ENCODE measurements at places on chromosomes 3 and 15.

- DNase-seq: no peak
These were observed 231.5 kb downstream of the THRB start for GRCh38 chr3:24263069-24263668.

DNA sequence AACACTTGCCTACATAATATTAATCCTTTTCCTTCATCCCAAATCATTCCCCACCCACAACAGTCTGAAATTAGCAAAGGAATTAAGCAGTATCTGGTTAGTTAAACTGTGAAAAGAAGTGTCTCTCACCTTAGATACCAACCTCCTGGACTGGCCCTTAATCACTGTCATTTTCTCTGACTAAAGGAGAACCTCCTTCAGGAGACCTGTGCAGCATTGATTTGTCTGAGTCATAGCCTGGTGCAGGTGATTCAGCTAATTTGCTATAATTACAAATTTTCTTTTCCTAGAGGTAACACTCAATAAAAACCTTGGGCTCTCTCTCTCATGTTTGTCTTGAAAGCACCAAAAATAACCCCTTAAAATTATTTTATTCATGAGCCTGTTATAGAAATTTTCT is 279.8 kb upstream of the SEMA6D start:
- DNase-seq: no peak

GRCh38 chr3:51535146-51536019 is 3.1 kb upstream of the RAD54L2 start:
- no peak for DNase-seq

GRCh38 chr3:172142864-172143451 is 103.6 kb downstream of the FNDC3B start:
- DNase-seq: no peak

GRCh38 chr3:88180398-88180999 is 30.7 kb downstream of the C3orf38 start:
- peak; percentile 86 for DNase-seq

GRCh38 chr15:72722071-72722696 is 36.2 kb downstream of the BBS4 start:
- peak; percentile 12 for DNase-seq

DNA sequence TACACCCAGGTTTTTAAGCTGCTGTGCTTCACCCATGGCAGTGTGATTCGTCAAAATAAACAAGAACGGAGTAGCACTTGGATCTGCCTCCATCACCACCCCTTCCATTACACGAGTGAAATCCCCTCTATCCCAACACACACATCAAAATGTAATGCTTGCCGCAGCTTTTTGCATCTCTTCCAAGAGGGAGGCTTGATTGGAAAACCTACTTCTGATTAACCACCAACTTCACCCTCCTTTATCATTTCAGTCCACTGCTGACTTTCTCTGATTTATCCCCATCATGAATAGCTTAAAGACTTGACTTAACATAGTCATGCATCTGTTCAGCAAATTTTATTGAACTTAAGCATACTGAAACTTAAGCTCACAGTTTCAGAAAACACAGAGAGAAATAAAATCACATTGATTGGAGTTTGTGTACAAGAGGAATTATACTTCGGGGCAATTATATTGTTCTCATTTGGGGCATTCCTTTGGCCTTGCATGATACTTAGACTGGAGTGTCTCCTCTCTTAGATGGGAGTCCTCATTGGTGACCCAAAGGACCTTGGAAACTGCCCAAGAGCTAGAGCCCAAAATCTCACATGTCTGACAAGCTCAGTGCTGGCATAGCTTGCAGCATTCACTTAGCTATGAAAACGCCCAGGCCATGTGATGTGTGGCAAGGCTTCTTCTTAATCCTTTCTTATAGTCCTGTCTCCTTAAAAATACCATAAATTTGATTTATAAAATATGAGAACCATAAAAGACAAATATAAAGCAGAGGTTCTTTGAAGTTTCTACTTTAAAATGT is 124.3 kb upstream of the UMPS start:
- no peak for DNase-seq

- no peak for DNase-seq
These were observed 5.1 kb upstream of the SLC22A13 start for GRCh38 chr3:38260474-38260873.

GRCh38 chr15:88125576-88125975 is 131.0 kb downstream of the NTRK3 start:
- no peak for DNase-seq

GRCh38 chr3:178022599-178022998 is 513.6 kb upstream of the KCNMB2 start:
- no peak for DNase-seq

DNA sequence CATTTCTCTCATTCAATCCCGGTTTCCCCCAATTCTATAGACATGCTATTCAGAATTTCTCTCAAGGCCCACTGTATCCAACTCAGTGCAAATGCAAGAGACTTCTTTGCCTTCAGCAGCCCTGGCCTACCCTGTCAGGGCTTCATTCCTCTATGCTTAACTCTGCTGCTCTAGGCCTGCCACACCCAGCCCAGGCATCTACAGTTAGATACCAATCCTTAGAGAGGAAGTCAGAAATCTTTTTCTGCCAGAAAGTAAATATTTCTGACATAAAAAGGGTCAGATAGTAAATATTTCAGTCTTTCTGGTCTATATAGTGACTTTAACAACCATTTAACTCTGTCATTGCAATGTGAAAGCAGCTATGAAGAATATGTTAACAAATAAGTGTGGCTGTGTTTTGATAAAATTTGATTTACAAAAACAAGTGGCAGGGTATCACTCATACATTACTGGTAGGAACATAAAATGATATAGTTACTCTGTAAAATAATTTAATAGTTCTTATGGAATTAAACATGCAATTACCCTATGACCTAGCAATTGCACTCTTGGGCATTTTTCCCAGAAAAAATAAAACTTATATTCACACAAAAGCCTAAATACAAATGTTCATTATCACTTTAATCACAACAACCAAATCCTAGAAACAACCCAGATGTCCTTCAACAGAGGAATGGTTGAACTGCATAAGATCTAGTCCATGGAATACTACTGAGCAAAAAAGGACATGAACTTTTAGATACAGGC is 942.0 kb downstream of the SQOR start:
- DNase-seq: no peak

- DNase-seq: no peak
These were observed 6.7 kb downstream of the ITIH1 start for GRCh38 chr3:52784021-52784621.

GRCh38 chr3:107861904-107862303 is 228.9 kb downstream of the CD47 start:
- no peak for DNase-seq

GRCh38 chr15:51443282-51443914 is 101.9 kb downstream of the GLDN start:
- no peak for DNase-seq

DNA sequence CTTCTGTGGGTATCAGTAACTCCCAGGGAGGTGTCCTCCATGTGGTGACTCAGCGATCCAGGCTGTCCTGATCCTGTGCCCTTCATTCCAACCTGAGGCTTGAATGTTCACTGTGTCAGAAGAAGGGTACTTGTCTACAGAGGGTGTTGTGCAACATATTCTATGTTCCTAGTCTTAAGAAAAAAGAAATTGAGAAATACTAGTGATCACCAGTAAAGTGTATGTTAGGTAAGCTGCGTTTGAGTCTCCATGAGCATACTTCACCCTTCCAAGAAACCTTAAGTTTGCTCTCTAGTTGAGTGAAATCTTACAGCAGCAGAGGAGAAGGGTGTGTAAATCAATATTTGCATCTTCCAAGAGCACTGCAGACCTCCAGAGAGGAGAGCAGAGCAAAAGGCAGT is 122.2 kb upstream of the SLC24A5 start:
- no peak for DNase-seq

DNA sequence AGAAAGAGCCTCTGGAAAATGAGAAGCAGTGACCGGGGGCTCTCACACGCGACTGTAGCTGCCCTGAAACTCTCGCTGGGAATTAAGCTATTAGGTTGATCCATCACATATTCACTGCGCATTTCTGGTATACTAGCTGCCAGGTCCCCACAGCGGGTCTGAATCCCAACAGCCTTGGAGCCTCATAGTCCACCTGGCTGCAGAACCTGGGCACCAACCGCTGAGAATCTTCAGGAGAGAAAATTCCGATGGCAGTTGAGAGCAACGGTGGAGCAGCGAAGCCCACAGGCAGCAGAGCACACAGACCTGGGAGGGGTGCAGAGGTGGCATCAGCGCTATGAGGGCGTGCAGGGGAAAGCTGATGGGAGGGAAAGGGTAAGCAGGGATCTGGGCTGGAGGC is 75.1 kb downstream of the FAM174B start:
- DNase-seq: no peak

- no peak for DNase-seq
These were observed 62.4 kb upstream of the TNIK start for GRCh38 chr3:171522651-171523050.

- DNase-seq: no peak
These were observed 381.2 kb downstream of the GABRB3 start for GRCh38 chr15:26391567-26392194.

GRCh38 chr3:129622933-129623332 is 16.5 kb upstream of the PLXND1 start:
- DNase-seq: no peak

- no peak for DNase-seq
These were observed 193.0 kb downstream of the RORA start for GRCh38 chr15:61036136-61036535.

DNA sequence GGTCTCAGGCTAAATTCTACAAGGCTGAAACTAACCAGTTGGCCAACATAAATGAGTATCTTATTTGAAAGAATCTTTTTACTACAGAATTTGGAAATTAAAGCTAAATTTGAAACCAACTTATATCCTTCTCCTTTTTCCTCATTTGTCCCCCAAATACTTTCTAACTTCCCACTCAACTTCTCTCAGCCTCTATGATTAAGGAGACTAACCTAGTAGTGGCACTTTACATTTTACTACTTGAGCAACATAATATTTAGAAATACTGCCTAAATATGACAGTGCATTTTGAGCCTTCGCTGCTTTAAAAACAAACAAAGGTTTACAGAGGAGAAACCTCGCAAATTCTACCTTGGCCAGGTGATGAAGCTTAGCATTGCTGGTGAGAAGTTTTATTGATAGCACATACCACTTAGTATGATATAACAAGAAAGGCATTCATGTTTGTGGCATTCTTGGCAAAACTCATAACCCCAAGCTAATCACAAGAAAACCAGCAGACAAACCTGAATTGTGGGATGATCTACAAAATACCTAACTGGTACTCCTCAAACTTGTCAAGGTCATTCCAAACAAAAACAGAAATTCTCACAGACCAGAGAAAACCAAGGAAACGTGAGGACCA is 432.1 kb upstream of the CFAP20DC start:
- no peak for DNase-seq

GRCh38 chr3:126873416-126873815 is 109.5 kb upstream of the PLXNA1 start:
- no peak for DNase-seq

GRCh38 chr3:167521006-167521355 is 47.1 kb upstream of the SERPINI2 start:
- DNase-seq: no peak

- no peak for DNase-seq
These were observed 107.7 kb downstream of the IGF2BP2 start for GRCh38 chr3:185717121-185717520.

DNA sequence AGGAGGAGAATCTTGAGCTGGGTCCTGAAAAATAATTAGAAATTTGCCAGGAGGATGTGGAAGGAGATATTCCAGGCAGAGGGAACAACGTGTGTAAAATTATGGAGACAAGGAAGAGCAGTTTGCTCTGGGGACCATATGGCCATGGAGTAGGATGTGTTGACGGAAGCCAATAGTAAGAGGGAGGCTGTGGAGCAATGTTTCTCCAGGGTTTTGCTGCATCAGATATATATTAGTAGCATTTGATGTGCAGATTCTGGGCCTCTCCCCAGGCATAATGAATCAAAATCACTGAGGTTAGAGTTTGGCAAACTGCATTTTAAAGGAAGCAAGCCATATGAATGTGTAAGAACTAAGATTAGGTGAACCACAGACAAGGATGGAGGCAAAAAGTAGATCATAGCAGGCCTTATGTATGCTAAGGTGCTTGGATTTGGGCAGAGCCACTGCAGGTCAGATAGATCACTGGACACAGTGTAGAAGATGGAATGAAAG is 192.9 kb upstream of the IL12A start:
- DNase-seq: no peak

- no peak for DNase-seq
These were observed 106.0 kb downstream of the KLHL25 start for GRCh38 chr15:85688711-85689110.

DNA sequence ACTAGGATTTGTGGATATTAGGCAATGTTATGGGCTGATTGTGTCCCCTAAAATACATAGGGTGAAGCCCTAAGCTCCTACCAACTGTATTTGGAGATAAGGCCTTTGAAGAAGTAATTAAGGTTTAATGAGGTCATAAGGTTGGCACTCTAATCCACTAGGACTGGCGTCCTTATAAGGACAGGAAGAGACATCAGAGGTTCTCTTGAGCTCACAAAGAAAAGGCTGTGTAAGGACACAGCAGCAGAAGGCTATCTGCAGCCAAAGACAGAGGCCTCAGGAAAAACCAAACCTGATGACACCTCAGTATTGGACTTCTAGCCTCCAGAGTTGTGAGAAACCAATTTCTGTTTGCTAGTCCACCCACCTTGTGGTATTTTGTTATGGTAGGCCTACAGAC is 416.7 kb downstream of the ZBTB20 start:
- no peak for DNase-seq

- DNase-seq: no peak
These were observed 108.4 kb upstream of the TUSC7 start for GRCh38 chr3:116601206-116601605.

GRCh38 chr15:51774916-51775315 is 23.5 kb downstream of the TMOD2 start:
- no peak for DNase-seq

DNA sequence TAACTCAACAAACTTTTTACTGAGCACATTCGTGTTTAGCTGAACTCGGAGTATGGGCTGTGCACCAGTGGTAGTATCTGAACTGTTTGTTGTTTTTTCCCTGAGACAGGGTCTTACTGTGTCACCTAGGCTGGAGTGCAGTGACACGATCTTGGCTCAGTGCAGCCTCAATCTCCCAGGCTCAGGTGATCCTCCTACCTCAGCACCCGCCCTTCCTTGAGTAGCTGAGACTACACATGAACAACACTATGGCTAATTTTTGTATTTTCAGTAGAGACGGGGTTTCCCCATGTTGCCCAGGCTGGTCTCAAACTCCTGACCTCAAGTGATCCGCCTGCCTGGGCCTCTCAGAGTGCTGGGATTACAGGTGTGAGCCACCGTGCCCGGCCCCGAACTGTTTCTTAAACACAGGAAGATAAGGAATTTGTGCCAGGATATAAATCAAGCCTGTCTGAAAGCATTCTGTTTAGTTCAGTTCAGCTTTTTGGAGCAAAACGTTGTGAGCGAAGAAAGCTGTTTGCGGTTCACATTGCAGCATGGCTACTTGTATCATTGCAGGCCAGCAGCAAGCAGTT is 40.4 kb upstream of the SKOR1 start:
- DNase-seq: no peak

Measured in SK-N-MC (cell line).